ENCODE measurements at places on chromosomes 5 and 9.

DNA sequence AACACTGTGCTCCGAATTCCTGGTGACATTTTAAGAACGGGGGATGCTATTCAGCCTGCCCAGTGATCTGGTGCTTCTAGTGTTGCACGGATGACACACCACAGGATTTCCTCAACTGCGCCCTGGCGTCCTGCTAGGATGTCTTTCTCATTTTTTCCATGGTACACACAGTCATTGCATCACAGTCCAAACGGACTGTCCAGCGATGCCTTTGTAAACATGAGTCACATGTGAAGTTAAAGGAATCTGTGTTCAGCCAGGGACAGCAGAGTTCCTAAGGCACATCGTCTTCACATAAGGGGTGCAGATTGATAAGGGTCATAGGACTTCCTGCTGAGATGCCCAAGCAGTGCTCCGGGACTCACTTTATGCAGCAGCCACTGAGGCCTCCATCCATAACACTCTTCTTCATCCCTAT, 9.3 kb upstream of the PTPN3 start:
- no peak for DNase-seq

DNA sequence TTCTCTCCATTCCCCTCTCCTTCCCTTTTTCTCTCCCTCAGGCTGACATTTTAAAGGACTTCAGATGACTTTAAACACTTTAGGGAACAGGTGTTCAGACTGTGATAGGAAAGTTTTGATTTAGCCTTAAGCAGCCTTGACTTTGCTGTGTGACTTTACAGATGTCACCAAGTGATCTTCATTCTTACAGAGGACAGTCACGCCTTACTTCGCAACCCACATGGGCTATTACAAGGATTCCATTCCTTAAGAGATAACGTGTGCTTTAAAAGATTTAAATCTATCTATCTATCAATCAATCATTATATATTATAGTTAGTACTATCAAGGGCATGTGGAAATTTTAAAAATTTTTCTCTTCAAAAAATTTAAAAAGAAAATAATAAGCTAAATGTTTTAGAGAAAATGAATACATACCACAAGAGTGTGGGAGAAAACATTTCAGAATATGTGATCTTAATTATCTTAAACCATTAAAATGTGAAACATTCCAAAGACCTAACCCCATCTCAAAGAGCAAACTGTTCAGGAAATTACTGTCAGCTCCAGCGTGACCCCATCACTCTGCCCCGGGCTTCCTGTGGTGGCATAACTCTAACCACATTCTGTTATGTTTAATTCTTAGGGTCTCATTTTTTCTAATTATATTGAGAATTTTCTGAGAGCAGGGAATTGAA, 530.5 kb downstream of the SEMA5A start:
- no peak for DNase-seq

DNA sequence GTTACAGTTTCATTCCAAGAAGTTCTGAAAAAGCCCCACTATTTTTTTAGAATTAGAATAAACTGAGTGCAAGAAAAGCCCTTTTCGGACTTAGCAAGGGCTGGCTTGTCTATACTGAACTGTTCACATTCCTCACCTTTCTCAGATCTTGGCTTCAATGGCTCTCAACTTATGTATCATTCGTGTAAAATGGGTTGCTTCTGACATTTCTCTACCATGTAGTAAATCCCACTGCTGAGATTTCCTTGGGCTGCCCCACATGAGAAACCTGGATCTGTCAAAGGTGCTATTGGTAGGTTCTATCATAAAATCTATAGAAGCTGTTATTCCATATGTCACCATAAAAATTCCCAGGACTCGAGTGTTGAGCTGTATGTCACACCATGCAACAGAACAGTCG, 454.3 kb downstream of the CTNND2 start:
- DNase-seq, result no peak

DNA sequence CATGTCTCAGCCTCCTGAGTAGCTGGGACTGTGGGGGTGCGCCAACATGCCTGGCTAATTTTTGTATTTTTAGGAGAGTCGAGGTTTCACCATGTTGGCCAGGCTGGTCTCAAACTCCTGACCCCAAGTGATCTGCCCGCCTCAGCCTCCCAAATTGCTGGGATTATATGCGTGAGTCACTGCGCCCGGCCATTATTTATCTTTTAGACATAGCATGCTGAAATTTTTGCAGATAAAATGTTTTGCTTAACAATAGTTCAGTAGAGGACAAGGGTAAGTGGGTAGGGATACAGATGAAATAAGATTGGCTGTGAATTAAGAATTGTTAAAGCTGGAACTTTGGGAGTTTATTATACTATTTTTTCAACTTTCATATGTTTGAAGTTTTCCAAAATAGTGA, 150.8 kb upstream of the GRHPR start:
- DNase-seq, result no peak

DNA sequence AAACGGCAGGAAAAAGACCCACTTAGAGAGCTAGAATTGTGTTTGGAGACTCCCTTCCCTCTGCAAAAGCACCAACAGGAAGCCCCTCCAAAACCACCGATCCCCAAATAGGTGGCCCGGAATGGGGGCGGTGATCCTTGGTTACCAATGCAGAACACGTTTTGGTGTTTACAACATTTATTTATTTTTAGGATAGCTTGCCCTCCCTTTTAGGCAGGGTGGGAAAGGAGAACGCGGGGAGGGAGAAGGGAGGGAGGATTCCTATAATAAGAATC, 579 bp upstream of the NTRK2 start:
- no peak for DNase-seq

- DNase-seq, result no peak
These were observed 19.3 kb downstream of the FGF18 start for GRCh38 chr5:171438738-171439137.

- no peak for DNase-seq
These were observed 223.0 kb downstream of the PJA2 start for GRCh38 chr5:109186759-109187158.

Data from esophagus squamous epithelium (tissue), 5 donors.